ENCODE measurements at places on chromosomes 13 and 19. TPM values are rescaled to one million over a fixed set of nuclear protein-coding genes. Genes with fewer than 3 reads are reported as not detected.

The ZNF135 gene
- polyA plus RNA-seq = 2.4 TPM

The F10 gene
- 9.2 TPM for polyA plus RNA-seq

The FXYD1 gene
- 37.6 TPM for polyA plus RNA-seq

The KANK3 gene
- polyA plus RNA-seq = 24.0 TPM

The PTGIR gene
- 9.6 TPM for polyA plus RNA-seq

The AMER2 gene
- 0.02 TPM for polyA plus RNA-seq
